GM10248 (cell line): ENCODE measurements at places on chromosomes 2 and 18.

DNA sequence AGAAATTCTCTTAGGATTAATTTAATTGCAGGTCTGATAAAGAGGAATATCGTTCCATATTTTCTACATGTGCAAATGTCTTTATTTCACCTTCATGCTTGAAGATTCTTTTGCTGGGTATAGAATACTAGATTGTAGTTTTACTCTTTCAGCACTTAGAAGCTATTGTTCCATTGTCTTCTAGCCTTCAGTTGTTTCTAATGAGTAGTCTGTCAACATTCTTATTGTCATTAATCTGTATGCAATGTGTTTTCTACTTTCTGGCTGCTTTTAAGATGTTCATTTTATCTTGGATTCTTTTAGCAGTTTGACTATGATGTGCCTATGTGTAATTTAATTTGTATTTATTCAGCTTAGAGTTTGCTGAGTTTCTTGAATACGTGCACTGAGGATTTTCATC lies 64.3 kb upstream of the ZNF385B start:
- no peak for DNase-seq

GRCh38 chr18:74334242-74334893 lies 18.7 kb downstream of the C18orf63 start:
- no peak for DNase-seq

DNA sequence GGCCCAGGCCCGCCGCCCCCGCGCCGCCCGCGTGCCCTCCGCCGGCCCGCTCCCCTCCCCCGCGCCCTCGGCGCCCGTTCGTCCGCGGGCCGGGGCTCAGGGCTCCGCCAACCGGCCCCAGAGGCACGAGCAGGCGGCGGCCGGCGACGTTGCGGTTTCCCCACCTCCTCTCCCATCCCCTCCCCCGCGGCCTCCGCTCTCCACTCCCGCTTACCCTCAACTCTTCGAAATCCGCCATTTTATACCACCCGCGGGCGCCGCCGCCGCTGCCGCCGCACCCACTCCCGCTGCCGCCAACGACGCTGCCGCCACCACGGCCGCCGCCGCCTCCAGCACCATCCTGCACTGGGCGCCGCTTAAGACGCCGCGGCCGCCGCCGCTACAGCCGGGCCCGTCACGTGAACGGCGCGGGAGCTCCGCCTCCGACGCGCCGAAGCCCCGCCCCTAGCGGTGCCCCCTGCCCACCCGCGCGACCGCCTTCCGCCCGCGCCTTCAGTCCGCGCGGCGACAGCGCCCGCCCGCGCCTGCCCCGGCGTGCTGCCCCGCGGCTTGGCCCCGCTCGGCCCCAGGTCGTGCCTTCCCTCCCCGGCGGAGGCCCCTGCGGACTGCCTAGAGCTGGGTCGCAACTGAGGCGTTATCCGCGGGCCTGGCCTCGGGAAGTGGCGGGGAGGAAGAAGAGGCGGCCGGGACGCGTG lies at the start of the genes KATNAL2 and PIAS2:
KATNAL2 (plus strand) TSS at position 495 of the 695 bp plus-strand sequence. CDS start 29,271 bp downstream, outside the sequence.
PIAS2 (minus strand) TSS at position 400 of the 695 bp plus-strand sequence; CDS start at position 238, 162 bp downstream.
- peak; percentile 89 for DNase-seq

DNA sequence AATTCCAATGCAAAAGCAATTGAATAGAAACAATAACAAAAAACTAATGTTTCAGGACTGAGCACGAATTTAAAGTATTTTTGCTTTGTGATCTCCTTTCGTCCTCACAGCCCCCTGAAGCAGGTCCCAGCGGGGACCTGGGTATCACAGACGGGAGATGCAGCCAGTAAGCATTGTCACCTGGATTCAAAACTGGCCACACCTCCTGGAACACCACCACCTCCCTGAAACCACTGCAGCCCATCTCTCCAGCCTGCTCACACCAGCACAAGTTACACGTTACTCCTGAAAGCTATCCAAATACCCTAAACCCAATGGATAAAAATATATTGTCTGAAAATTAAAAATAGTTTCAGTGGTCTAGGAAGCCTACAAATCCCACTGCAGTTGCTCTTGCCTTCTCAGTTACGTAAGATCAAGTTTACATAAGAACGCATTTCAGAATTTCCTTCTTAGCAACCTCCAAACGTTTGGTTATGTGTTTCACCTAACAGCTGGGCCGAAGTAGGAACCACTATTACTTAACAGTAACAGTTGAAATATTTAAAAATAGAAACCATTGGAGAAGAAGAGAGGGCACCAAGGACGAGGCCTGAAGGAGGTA lies 178.0 kb downstream of the HDAC4 start:
- no peak for DNase-seq

DNA sequence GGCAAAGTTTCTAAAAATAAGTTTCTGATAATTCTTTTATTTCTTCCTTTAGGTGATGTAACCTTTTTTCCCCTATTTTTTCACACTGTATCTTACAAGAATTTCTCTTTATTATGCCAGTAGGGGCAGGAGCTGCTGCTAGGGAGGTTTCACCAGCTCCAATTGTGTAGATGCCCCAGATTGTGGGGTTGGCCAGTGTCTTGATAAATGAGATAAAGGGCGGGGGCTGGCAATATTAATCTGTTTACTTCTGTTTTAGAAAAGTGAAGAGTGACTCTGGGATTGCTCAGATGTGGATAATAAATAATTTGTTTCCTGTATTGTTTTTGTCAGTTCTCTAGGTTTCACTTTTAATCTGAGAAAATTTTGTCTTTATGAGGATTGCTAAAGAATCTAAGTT lies 190.4 kb downstream of the MC4R start:
- DNase-seq = no peak

DNA sequence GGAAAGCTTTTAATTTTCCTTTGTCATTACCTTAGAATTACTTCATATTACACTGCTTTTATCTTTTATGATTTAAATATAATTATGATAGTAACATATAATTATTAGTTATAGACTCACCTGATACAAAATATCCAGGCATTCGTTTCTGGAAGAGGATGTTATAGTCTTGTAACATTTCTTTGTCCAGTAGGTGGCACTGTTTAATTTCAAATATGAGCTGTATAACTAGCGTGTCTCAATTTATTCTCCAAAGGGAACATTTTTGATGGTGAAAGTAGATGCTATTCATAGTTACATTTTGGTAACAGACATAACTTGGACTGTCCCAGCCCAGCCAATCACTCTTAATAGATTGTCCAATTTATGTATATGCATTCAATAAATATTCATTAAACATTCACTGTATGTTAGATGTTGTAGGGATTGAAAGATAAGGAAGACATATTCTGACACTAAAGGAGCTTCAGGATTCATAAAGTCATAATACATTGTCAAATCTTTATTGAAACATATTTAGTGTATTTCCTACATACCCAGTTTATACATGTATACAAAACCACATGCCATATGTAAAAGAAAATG lies 19.2 kb downstream of the DAW1 start:
- DNase-seq = peak; percentile 34

- no peak for DNase-seq
These were observed 215.5 kb downstream of the ETAA1 start for GRCh38 chr2:67612576-67613042.

- no peak for DNase-seq
These were observed 414.2 kb downstream of the ZNF521 start for GRCh38 chr18:24937639-24938275.

DNA sequence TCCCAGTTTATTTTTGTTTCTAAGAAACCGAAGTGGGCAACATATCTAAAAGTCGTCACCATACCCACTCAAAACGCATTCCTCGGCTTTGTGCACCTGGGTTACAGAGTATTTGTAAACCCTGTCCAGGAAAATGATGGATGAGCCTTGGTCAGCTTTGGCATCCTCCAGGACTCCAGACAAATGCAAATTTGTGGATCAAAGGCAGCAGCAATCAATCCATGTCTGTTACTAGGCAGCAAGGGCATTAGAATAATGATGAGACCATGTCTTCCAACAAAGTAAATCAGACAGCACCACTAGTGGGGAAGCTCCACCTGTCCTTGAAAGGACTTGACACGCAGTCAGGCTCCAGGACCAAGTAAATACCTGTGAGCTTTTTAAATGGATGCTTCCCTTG lies 672.6 kb upstream of the GYPC start:
- DNase-seq = no peak

DNA sequence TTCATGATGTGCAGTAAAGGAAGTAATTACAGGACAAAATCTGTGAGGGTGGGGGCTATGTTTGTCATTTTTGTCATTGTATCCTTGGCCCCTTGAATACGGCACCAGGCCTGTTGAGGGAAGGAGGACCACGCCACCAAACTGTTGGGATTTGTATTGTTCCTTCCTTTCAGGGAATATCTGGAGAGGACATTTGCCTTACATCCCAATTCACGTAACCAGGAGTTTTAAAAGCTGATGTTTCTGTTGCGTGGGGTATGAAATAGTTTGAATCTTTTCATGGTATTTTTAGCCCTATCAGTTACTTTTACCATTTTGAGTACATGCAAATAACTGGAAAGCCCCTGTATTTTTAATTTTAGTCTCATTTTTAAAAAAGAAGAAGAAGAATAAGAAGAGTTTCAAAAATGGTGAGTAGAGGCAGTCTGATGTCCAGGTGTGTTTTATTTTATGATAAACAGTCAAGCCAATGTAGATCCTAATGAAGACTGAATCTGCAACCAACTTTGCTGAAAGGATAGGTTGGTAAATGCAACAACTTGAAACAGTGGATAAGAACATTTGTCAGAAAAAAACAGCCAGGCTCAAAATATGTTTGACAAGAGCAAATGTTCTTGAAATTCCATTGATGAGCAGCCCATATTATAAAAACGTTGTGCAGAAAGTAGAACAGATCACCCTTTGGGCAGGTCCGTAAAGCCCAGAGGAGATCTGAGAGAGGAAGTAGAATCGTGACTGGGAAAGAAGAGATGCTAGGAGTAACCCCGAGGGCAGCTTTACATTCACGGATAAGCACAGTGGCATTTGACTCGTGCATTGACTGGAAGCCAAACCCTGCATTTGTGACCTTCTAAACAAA lies 54.5 kb downstream of the RASGRP3 start:
- no peak for DNase-seq

DNA sequence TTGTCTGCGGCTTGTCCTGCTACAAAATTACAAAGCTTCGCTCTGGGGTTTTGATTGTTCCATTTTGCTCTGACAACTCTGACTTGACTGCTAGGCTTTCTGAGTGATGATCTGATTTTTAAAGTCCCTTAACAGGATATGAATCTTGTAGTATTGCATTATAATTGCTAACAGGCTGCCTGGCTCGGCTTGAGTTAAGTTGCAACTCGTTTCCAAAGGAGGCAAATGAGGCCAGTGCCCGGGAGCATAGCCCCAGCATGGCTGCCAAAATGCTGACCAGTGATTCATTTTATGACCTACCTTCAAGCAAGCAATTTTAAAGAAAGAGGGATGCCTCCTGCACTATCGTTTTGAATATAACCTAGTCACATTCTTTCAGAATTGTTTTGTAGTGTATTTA lies 135.4 kb downstream of the COL6A3 start:
- DNase-seq = no peak

DNA sequence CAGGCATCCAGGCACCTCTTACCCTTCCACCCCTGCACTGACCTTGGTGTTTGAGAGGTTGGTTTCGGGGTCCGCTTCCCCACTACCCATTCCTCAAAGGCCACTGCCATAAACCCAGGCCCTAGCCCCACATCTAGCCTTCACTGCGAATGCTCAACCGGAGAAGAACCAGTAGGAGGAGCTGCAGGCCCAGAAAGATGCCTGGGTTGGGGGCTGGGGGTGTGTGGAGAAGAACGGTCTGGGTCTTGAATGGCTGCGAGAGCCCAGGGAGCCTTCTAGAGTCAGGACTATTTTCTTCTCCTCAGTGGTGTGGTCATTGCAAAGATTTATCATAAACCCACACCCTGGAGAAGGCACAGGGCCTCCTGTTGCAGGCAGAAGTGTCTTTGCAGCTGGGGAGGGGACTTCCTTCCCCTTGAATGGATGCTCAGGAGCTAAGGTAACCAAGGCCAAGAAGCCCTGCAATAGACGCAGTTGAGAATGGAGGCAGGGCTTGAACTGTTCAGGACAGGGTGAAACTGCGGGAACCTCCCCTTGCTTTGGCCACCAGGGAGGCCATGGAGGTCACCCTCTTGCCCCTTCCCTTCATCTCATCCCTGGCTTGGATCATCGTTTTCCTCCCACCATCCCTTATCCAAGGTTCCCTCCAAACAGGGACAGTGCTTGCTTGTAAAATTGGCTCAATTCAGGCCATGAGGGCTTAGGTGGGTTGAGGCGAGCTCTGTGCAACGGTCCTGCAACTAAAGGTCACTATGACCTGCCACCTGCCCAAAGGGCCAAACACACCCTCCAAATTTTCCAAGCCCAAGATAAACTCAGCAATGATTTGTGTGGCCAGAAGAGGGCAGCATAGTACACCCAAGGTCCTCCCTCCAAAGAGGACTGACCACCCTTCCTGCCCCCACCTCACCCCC lies 20.9 kb downstream of the THNSL2 start:
- peak; percentile 70 for DNase-seq

- DNase-seq = no peak
These were observed 643.6 kb upstream of the FAM98A start for GRCh38 chr2:34242763-34243123.

GRCh38 chr18:25052511-25052921 lies 299.4 kb downstream of the ZNF521 start:
- no peak for DNase-seq

- DNase-seq = no peak
These were observed 393.1 kb upstream of the SLC14A2 start for GRCh38 chr18:45222180-45222579.

- DNase-seq = no peak
These were observed 108.0 kb upstream of the ID2 start for GRCh38 chr2:8573942-8574195.

DNA sequence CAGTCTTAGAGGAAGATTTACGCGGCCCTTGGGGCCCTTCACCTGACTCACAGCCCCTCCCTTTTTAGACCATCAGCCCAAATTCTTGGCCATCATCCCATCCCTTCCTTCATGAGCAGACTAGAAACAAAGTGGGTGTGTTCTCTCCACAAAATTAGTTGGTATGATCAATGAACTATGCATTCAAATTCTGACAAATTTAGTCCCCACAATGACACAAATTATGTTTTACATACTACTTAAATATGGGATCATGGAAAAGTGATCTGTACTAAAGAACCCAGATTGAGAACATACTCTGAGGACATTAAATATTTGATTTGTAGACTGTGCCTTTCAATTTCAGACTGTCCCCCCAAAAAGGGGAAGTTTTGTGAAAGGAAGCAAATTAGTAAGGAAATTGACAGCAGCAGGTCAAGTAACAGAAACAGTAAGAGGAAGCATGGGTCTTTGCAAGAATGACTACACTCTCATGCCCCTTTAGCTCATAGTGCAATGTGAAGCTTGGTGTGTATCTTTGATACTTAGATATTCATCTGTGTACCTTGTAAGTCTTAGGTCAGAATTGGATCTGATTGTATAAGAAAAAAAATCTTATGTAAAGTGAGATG lies 2.2 kb upstream of the MAPRE2 start:
- DNase-seq = peak; percentile 30
